SHP77 treated with DMSO at 0.1 percent for 48 hours (cell line): ENCODE measurements at places on chromosomes 16 and 17.

DNA sequence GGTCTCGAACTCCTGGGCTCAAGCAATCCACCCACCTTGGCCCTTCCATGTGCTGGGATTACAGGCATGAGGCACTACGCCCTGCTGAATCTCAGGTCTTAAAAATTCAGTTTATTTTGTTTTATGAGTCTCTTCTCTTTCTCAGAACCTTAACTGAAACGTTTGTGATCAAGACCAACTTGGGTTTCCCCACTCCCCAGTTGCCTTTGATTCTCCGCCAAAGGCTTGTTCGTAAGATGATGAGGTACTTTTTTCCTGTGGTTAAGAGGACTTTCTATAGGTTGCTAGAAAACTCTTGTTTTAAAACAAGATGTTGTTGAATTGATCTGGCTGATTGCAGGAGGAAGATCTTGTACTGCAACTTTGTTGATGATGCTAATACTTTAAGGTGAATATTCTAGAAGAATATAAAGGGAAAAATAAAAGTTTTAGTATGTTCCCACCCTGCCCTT, 11.7 kb downstream of the ABCC1 start:
- DNase-seq = no peak

GRCh38 chr16:3596101-3596861, 15.1 kb downstream of the SLX4 start:
- no peak for DNase-seq

DNA sequence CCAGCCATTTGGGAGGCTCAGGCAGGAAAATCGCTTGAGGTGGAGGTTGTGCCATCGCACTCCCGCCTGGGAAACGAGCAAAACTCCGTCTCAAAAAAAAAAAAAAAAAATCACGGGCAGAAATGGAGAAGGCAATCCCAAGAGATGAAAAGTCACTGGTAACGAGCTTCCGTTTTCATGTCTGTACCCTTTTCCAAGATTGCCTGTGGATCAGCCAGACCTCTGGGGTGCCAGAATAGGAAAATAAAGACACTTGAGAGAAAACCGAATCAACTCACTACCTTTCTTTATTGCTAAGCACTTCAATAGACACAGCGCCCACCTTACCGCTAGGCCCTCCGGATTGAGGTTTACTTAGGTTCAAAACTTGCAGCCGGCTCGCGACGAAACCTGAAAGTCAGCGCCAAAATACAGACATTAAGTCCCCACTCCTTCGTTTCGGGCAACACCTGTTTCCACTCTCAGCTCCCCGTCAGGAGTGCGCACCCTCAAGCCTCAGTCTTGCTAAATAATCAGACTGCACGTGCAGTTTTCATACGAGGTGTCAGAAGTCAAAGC, 970 bp upstream of the TRAF7 start:
- DNase-seq = no peak

GRCh38 chr17:41691031-41691777, 2.5 kb downstream of the EIF1 start:
- no peak for DNase-seq

- no peak for DNase-seq
These were observed 1.6 kb upstream of the GAS7 start for GRCh38 chr17:10200016-10200415.

GRCh38 chr17:77117415-77117814, 23.4 kb upstream of the SEC14L1 start:
- DNase-seq = no peak
